ENCODE measurements at places on chromosomes 1 and 21.

DNA sequence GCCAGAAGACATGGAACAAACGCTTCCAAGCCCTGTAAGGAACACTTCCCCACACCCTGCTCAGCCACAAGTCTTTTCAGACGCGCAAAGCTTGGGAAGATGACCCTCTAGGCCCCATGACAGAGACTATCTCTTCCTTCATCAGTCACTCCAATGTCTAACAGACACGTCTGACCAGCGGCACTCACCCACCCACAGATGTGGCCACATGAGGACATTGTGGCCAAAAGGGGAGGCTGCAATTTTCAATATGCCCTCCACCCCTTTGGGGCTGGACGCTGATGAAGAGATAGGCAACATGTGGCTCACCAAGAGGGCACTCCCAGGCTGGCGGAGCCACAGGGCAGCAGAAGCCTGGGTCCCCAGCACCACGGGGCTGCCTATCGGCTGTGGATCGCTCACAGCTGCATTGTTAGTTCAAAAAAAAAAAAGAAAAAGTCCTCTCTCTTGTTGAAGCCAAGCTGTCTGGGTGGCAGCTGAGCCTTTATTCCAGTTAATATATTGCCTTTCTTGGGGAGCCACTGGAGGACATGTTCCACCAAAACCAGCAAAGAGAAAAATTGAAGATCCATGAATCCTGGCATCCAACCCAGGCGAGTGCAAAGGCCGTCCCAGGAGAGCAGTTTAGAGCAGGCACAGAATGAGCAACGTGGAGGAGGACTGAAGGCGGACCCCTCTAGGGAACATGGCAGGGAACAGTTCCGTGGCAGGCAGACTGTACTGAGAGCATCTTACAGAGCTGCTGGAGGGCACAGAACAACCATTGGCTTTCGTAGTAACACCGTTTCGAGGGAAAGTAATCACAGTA, 52.7 kb upstream of the GPR153 start:
- H3K27ac ChIP-seq: no peak overlapping the region
- no peak overlapping the region for H3K4me3 ChIP-seq
- no peaks in the 10 kb centered on the region for H3K27me3 ChIP-seq
- H3K36me3 ChIP-seq: peaks cover 6% of the 10 kb centered on the region

DNA sequence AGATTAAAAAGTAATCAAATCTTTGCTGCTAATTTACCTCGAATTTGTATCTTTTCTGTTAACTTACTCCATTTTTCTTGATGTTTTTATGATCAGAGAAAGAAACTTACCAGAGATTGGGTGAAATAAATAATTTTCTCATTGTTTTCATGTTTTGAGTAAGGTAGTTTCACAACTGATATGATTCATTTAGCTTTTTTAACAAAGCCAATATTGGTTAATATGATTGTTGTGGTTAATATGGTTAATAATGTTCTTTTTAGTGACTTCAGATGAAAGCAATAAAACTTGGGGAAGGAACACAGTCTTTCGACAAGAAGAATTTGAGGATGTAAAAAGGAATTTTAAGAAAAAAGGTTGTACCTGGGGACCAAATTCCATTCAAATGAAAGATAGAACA, 48.1 kb downstream of the MAP3K21 start:
- H3K27ac ChIP-seq: no peak overlapping the region
- DNase-seq: no peak
- H3K27me3 ChIP-seq: no peaks in the 10 kb centered on the region

DNA sequence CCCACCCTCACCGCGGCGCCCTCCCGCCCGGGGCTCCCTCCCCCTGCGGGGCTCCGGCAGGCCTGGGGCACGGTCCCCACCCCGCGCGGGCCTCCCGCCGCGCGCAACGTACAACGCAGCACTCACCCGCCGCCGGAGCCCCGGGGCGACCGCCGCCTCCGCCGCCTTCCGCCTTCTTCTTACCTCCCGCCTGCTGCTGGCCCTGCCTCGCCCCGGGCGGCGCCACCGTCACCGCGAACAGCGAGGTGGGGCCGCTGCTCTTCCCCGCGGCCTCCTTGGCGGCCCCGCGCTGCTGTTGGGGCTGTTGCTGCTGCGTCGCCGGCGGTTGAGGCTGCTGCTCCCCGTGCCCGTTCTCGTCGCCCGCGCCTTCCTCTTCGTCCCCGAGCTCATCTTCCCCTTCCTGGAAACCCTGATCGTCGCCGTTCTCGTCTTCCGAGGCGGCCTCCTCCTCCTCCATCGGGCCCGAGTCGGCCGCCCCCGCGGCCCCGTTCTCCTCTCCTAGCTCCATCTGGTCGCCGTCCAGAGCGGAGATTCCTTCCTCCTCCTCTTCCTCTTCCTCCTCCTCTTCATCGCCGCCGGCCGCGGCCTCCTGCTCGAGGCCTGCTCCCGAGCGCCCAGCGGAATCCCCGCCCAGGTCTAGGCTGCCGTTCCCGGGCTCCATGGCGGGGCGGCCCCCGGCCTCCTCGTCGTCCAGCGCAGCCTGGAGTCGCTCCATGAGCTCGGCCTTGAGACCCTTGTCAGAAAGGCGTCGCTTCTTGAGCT, 671 bp downstream of the HNRNPU start:
- H3K27ac ChIP-seq: peak overlapping the region; percentile 94
- peak overlapping the region; percentile 81 for H3K4me3 ChIP-seq

DNA sequence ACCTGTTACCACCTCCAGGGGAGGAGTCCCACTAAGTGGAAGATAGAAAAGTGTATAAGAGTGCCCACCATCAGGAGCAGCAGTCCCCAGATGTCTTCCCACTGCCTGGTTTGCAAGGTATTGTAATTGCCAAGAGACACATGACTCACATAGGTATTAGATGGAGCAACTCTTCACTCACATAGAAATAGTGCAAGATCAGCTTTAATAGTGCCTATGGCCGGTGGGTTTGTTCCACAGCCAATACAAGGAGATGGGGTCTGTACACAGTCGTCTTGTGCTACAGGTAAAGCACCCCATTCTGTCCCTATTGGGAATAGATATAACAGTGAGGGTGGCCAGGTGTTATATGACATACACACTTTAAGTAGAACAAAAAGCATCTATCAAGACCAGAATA, 18.6 kb upstream of the GBP5 start:
- peaks cover 68% of the 10 kb centered on the region for H3K36me3 ChIP-seq
- DNase-seq: no peak
- peaks cover 60% of the 10 kb centered on the region for H3K4me1 ChIP-seq
- no peak overlapping the region for H3K4me3 ChIP-seq
- H3K27me3 ChIP-seq: peaks cover 2% of the 10 kb centered on the region

GRCh38 chr1:246099570-246099969, 407.5 kb downstream of the SMYD3 start:
- no peaks in the 10 kb centered on the region for H3K4me1 ChIP-seq
- H3K27me3 ChIP-seq: no peaks in the 10 kb centered on the region
- H3K36me3 ChIP-seq: no peaks in the 10 kb centered on the region
- H3K27ac ChIP-seq: no peak overlapping the region
- no peak overlapping the region for H3K4me3 ChIP-seq

DNA sequence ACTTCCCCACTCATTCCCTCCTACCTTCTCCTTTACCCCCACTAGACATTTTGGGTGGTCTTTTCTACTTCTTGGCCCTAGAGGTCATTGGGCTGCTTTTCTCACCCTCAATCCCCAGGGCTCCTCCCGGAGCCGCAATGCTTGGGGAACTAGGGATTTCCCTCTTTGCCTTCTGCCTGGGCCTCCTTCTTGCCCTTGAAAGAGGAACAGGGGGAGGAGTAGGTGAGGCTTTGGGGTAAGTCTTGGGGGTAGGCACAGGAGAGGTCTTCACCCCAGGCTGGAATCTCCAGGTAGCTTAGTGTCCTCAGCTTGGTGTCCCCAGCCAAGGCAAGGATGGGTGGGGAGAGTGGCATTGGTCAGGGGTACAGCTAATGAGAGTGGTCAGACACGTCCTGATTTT, 56.2 kb upstream of the EPS8L3 start:
- H3K36me3 ChIP-seq: peaks cover 5% of the 10 kb centered on the region
- no peak for DNase-seq
- H3K4me3 ChIP-seq: no peak overlapping the region
- no peak overlapping the region for H3K27ac ChIP-seq
- no peaks in the 10 kb centered on the region for H3K27me3 ChIP-seq

DNA sequence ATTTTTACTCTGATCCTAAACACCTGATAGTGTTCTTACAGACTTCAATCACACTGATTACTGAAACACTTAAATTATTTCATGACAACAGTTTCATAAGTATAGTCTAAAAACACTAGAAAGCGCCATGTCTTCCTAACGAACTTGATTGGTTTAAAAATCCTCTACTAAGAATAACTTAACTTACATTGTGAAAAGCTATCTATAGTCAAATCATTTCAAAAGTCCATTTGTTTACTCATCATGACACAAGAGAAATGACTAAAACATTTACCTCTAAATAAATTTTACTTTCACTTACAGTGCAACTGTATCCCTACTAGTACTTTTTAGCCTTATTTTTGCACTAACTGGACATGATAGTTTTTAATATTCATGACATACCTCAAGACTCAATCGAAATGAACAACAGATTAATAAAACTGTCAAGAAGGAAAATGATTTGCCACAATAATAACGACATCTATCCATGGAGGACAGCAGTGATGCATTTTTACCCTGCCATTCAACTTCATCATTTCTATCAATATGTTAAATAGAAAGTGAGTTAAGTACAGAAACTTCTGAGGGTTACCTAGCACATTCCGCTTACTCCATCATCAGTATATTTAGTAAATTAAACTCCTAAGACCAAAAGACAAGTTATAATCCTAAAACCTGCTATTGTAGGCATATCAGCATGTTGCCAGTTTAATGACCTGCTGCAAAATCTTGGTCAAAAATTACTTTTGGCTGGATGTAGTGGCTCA, 38.4 kb downstream of the AHCTF1 start:
- H3K27ac ChIP-seq: peak overlapping the region; percentile 33
- no peak for DNase-seq
- peaks cover 6% of the 10 kb centered on the region for H3K4me1 ChIP-seq

GRCh38 chr1:245234217-245235081, 79.7 kb downstream of the KIF26B start:
- no peaks in the 10 kb centered on the region for H3K4me1 ChIP-seq
- H3K36me3 ChIP-seq: no peaks in the 10 kb centered on the region
- no peak overlapping the region for H3K27ac ChIP-seq
- H3K27me3 ChIP-seq: peaks cover 3% of the 10 kb centered on the region

DNA sequence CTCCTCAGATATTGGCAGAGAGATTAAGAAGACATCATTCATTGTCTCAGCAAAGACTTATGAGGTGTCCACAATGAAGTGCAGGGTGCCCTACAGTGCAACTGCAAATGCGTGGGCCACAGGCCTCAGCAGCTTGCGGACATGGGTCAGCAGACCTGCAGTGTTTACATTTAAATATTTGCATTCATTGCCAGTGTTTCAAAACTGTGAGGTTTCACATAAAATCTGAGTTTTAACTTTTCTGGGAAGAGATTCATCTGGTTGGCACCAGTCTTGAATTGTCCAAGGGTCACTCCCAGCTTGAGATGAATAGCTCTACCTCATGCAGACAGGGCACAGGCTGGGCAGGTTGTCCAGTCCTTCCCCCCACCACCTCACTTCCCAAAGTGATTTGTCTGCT, 286.8 kb upstream of the DUSP10 start:
- no peak overlapping the region for H3K4me3 ChIP-seq
- peaks cover 5% of the 10 kb centered on the region for H3K27me3 ChIP-seq
- DNase-seq: no peak

DNA sequence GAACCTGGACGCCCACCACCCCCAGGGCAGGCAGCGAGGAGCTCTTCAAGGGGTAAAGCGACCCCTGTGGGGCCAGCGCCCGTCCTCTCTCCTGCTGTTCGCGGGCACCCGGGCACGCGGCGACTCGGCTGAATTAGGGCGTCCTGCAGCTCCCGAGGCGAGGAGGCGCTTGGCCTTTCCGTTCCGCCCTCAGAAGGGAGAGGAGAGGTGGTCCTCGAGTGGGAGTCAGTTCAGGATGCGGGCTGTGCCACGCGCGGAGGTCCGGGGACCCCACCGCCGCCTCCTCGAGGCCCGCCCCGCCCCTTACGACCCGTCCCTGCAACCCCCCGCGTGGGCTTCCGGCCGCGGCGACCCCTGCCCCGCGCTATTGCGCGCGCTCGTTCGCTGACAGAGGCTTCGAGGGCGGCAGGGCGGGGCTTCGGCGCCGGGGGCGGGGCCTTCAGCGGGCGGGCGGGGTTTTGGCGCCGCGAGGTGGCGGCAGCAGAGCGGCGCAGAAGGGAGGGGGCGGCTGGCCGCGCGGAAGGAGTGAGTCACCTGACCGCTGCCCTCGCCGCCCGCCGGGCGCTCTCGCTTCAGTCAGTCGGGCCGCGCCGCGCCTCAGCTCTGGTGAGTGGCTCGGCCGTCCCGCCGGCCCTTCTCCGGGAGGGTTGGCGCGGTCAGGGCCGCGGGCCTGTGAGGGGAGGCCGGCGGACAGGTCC, at the start of gene BACH1:
Gene BACH1 (plus strand): TSS at position 575 of the 698 bp plus-strand sequence. CDS start 22,359 bp downstream, outside the sequence.
- DNase-seq: peak; percentile 87
- peak within 1 kb of the TSS; percentile 77 for H3K27ac ChIP-seq
- peaks cover 2% of the 10 kb centered on the region for H3K36me3 ChIP-seq
- H3K4me3 ChIP-seq: peak within 1 kb of the TSS; percentile 82
